CD4-positive, alpha-beta T cell treated with Interleukin-6 for 4 hours (primary cell): ENCODE measurements at places on chromosomes 2 and 18.

DNA sequence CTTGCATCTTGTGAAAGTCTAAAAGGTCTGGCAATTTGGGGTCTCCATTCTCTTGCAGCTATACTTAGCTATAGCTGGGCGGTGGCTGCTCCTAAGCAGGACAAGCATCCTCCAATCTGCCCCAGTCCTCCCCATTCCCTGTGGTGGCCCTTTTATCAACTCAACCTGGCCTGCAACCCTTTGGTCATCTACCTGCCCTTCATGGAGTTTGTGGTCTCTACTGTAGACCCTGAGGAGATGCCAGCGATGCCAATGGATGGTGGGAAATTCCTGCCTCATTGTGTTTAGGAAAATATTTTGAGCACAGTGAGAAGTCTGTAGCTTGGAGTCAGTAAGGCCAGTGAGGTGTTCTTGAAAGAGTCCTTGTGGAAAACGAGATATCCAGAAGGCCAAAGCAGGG, 143.4 kb downstream of the CAPN13 start:
- DNase-seq, result no peak

- DNase-seq, result no peak
Observed at GRCh38 chr2:127356531-127356930, 31.2 kb downstream of the MAP3K2 start.

DNA sequence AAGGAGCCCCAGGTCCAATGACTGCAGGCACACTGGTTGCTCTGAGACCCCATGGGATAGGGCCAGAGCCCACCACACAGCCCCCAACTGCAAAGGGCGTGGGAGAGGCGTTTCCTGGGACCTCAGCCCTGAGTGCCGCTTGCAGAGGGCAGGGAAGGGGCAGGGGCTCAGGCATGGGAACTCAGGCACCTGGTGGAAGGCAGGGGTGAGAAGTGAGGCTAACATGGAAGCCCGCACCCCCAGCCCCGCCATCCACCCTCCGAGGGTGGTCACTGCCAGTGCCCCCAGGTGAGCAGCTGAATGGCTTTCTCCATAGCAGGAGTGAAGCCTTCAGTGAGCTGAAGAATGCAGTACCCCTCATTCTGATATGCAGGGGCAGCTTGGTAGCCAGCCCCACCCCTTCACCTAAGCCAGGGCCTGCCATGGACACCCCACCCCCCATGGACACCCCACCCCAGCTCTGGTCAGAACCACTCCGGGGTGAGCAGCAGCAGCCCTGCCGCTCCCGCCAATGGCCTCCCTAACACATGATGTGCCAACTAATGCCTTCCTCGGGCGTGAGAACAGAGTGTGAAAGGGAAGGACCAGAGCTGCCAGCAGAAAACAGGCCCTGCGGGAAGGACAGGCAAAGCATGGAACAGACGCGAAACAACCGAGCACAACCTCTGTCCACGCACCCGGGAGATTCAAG, 6.6 kb downstream of the KIF1A start:
- no peak for DNase-seq

- DNase-seq, result peak; percentile 34
Observed at GRCh38 chr2:26246818-26247217, 2.1 kb downstream of the HADHB start.

- DNase-seq, result no peak
Observed at GRCh38 chr2:229202646-229203045, 68.4 kb downstream of the PID1 start.

- peak; percentile 22 for DNase-seq
Observed at GRCh38 chr2:88751768-88752167, 60.3 kb downstream of the RPIA start.

DNA sequence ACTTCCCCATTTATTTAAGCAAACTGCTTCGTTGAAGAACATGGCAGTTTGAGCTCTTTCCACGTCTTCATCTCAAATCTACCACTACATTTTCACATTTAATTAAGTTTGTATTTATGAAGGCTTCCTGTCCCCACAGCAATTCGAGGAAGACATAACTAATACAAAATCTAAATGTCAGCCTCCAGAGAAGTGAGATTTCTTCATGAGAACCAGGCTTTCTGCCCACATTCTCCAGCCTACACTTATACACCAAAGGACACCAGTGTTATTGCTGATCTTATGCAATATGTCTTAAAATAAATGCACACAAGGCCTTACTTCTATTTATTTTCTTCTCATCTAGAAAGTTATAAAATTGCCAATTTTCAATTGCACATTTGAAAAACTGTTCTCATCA, 1209.3 kb upstream of the FAM98A start:
- DNase-seq, result no peak

DNA sequence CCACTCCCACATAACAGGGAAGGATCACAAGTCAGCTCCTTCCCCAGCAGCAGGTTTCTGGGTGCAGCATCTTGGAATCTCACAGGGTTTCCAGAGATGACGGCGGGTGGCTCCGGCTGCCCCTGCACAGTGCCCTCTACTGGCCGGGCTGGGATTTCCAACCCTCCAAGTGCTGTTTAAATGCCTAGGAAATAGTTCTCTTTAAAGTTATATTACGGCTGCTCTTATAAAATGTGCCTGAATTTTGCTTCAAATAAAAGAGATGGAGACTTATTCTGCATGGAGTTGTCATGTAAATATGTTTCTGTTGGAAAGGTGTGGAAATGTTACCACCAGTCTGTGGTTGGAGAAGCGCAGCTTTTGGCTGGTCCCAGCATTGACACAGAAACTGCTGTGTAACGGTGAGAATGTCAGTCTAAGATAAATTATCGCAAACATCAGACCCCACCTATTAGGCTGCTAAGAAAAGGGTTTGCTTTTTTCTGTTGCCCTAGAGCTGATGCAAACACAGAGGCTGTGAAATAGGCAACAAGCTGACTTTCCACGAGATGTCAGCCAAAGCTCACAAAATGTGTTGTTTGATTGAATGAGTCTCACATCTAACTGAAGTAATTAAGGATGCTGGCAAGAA, 3.3 kb upstream of the HJURP start:
- DNase-seq, result peak; percentile 60
